NCI-H446 (cell line): ENCODE measurements at places on chromosomes 3 and 15.

DNA sequence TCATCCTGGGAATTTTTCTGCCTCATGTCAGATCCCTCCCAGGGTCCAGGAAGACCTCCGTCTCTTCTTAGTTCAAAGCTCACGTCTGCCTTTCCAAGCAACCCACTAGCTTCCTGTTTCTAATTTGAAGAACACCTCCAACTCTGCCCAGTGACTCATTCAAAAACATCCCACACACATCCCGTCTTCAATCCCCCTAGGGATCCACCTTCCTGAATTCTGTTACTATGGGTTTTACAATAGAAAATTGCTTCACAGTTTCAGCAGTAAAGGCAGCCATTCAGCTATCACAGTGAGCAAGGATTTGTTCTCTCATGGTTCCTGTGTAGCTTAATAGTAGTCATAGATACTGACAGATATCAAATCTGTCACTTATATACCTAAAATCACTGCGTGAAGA, 308.3 kb upstream of the CCDC54 start:
- DNase-seq = no peak

- DNase-seq = no peak
Measured at GRCh38 chr3:65322910-65323309, 635.1 kb upstream of the ADAMTS9 start.

DNA sequence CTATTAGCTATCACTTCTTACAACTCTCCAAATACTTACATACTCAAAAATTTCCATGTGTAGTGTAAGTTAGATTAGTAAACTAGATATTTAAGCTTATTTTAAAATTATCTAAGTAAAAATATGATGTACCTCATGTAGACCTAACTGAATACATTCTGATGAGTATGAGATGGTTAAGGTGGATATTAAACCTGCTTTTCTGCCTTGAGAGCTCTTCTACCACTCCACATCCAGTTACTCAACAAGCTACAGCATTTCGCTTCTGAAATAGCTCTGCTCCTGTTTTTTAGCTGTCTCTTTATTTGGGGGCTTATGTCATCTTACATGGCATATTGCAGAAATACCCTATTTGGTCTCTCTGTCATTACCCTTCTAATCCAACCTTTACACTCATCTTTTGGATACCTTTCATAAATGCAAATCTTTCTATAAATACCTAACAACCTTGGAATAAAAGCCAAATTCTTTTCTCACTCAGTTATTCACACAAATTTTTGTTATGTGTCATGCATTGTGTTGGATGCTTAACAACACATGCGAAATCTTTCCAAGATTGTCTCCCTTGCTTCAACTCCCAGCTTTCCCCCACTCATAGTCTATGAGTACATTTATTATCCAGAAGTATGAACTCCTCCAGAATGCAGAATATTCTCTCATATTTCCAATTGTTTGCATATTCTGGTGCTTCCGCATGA, 92.0 kb downstream of the ALCAM start:
- no peak for DNase-seq

DNA sequence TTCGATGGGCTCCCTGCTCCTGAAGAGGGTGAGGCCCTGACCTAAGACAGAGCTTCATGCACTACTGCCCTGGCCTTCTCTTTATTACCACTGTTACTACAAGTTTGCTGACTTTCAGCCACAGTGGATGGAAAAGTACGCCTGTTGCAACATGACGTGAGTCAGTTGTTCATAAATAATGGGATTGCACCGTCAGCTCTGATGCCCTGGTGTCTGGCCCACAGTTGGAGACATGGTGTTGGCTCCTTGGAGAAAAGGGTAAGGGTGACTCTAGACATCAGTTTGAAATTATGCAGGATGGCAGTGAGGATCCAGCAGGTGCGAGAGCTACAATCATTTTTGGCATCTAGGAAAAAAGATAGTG, 5.5 kb downstream of the PAQR5 start:
- DNase-seq = no peak

GRCh38 chr15:69661871-69662644, 209.4 kb downstream of the RPLP1 start:
- DNase-seq = no peak

GRCh38 chr3:193680220-193680619, 87.2 kb downstream of the OPA1 start:
- DNase-seq = no peak

DNA sequence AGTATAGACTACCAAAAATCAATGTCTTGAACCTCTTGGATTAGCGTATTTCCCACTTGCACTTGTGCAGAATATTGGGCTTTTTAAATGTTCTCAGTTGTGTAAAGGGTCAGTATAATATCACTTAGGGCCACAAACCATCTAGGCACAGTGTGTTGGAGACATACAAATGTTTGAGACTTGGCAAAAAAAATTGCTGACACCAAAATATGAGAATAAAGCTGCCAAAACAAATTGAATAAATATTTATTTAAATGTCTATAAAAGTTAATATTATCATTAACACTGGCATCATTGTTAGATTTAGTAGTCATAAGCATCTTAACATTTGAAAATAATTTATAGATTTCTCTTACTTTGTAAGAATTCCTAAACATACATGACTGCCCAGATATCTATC, 30.9 kb upstream of the MLF1 start:
- DNase-seq = no peak

GRCh38 chr3:134009345-134010000, 20.3 kb downstream of the SLCO2A1 start:
- no peak for DNase-seq

DNA sequence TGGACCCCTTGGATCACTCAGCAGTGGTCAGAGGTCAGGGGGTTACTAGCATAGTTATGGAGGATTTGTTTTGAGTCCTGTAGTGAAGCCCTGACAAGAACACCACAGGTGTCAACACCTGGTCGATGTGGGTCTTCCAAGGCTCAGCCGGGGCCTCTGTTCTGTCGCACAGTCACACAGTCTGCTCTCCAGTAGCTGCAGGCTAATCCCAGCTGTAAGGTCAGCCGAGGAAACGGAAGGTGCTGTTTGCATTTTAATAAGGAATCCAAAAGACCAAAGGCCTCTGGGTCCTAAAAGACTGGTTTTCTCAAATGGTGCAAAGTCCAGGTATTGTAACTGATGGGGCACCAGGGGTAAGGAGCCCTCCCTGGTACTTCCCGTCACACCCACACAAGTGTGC, 71.7 kb downstream of the RPLP1 start:
- no peak for DNase-seq

DNA sequence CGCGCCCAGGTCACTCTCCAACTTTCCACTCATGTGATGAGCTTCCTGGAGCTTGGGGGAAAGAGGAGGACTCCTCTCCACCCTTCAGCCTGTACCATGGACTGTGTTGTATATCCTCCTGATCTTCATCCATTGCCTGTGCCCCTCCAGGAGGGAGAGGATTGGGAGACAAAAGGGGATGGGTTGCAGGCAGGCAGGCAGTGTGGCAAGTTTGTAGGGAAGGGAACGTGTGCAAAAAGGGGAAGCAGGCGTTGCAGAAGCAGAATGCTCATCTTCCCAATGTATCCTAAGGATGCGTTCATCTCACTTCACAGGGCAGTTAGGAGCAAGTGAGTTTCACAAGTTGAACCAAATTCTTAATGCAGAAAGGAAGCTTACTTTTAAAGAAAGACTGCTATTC, 28.1 kb upstream of the GHSR start:
- no peak for DNase-seq

DNA sequence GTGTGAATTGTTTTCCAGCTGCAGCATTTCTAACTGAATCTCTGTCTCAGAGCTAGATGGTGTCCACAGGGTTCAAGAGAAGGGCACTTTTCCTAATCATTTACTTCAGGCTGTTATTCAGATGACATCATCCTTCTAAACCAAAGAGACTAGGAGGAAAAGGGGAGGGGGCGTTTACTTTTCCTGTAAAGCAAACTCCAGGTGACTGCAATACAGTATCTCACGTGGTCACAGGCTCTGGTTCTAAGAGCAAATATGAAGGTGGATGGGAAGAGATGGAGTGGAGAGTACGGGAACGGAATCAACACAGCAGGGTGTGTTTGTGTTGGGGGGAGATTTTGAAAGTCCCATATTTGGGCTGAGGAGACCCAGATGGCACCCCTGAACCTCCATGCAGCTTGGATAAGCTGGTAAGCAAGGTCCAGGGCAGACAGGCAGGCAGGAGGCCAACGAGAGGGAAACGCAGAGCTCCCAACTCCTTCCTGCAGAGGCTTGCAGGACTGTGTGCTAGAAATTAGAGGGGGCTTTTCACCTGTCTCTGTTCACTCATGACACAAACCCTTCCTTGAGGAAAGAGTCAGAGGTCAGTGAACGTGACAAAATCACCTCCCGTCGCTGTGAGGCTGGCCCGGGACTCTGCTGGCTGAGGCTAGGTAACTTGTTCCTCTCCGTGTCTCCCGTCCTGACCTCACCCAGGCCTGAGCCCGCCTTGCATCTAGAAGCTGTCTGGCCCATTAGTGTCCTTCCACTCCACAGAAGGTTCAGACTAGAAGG, 151.2 kb downstream of the OPA1 start:
- DNase-seq = no peak

DNA sequence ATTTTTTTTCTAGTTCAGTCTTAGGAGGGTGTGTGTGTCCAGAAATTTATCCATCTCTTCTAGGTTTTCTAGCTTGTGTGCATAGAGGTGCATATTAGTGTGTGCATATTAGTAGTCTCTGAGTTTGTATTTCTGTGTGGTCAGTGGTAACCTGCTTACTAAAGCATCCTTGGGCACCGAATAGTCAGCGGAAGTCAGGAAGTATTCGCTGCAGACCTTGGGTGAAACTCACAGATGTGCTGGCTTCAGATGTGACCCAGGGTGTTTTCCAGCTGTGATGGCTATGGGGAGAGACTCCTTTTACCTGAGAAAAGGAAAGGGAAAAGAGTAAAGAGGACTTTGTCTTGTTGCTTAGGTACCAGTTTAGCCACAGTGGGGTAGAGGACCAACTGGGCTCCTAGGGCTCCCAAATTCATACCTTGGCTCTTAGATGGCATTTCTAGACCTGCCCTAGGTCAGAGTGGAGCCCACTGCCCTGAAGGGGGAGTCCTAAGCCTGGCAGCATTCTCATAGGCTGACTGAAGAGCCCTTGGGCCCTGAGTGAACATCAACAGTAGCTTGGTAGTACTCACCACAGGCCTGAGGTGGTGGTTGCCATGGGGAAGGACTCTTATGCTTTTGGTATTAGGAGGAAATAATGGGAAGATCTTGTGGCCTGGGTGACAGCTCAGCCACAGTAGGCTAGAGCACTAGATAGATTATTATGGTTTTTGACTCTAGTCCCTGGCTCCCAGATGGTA, 286.0 kb upstream of the ZPLD1 start:
- DNase-seq = no peak

- DNase-seq = no peak
Measured at GRCh38 chr3:181637056-181637455, 74.7 kb upstream of the SOX2 start.

GRCh38 chr15:34047893-34048775, 9.1 kb upstream of the AVEN start:
- no peak for DNase-seq

GRCh38 chr3:59809710-59810444, 760.1 kb upstream of the CFAP20DC start:
- DNase-seq = no peak

- no peak for DNase-seq
Measured at GRCh38 chr3:123783050-123783689, 101.0 kb downstream of the MYLK start.

- no peak for DNase-seq
Measured at GRCh38 chr3:67077656-67078055, 79.5 kb downstream of the KBTBD8 start.

DNA sequence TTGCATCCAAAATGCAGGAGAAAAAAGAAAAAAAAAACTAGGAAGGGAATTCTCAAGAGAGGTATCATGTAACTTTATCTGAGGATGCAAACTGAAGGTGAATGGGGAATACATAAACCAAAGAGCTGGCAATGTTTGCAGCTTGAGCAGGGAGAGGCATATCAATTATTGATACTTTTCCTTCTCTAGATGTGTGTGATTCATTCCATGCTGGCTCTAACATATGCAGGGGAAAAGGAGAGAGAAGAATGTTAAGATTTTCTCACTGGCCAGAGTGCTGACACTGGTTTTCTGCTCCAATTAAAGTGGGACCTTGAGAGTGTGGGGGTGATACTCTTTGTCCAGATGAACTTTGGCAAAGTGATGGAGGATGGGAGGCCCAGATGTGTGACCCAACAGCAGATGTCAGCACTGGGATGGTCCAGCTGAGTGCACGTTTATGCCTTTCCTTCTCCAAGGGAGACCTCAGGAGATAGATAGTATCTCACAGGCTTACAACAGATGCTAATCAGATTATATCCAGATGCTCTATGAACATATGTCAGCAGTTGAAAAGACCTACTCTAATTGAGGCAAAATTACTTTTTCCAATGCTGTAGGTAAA, 50.0 kb upstream of the PSMD6 start:
- DNase-seq = no peak

- DNase-seq = no peak
Measured at GRCh38 chr15:58676766-58677165, 72.7 kb downstream of the ADAM10 start.

- DNase-seq = no peak
Measured at GRCh38 chr3:185930393-185931107, 7.3 kb downstream of the TRA2B start.

- no peak for DNase-seq
Measured at GRCh38 chr15:74196175-74196574, 6.4 kb downstream of the STRA6 start.

GRCh38 chr15:63186065-63186464, 3.3 kb upstream of the RAB8B start:
- DNase-seq = no peak

GRCh38 chr15:93180656-93181055, 91.6 kb upstream of the RGMA start:
- no peak for DNase-seq

- DNase-seq = no peak
Measured at GRCh38 chr15:34147371-34148140, 45.7 kb downstream of the PGBD4 start.

DNA sequence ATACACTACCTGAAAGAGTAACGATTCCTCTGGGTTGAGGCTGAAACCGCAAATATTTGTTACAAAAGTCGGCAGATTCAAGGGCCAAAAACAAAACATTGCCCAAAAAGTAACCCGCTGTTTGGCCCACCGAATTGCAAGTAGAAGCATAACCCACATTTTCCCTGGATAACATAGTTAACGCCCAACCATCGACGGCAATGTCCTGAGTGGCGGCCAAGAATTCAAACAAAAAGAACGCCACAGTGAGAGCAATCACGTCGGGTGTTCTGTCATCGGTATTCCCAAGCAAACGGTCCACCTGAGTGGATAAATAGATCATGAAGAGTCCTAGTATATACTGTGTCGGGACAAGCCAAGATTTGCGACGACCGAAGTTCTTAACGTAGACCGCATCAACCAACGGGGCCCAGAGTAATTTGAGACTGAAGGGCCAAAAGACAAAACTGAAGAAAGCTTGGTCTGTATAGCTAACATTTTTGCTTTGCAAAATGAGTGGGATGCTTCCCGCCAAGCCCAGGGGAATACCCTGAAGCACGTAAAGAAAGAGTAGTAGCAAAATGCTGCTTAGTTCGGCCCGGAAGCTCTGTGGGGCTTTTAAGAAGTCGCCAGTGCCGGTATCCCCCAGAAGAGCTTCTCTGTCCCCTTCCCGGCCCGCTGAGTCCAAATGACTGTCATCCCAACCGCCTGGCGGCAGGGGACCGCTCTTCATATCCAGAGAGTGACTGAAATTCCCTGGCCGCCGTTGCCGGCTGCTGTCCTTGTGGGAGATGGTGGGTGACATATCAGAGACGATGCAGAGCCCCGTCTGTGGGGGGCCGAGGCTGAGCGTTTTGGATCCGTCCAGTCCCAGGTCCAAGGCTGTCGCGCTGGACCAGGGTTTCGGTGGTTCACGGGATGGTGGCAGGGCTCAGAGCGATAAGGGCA, 750 bp downstream of the SLC33A1 start:
- DNase-seq = no peak
